ENCODE measurements at places on chromosomes 16 and 17.

DNA sequence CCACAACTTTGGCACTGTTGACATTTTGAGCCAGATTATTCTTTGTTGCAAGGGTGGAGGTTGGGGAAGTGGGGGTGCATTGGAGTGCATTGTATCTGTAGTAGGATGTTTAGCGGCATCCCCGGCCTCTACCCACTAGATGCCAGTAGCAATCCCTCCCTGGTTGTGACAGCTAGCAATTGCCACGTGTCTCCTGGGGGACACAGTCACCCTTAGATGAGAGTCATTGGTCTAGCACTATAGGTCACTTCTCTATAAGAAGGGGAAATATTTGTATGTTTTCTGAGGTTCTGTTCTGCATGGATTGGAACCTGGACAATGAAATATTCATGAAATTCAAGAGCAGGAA is 32.4 kb downstream of the MSI2 start:
- DNase-seq: no peak

GRCh38 chr16:82657239-82657638 is 30.5 kb downstream of the CDH13 start:
- DNase-seq: peak; percentile 85

DNA sequence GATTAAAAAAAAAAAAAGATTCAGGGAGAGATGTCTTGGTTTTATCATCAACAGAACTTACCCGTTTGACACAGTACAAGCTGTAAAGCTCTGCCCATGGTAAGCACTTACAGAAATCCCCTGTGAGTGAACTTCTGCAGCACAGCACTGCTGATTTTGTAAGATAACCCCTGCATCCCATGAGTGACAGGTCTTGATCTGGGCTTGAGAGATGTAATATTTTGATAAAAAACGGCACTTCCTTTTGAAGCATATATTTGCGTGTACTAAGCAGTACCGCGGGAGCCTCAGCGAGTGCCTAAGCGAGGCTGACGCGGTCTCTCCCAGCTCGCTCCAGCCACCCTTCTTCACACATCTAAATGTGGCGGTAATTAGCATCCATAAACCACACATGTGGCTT is 50.5 kb downstream of the IKZF3 start:
- DNase-seq: no peak

DNA sequence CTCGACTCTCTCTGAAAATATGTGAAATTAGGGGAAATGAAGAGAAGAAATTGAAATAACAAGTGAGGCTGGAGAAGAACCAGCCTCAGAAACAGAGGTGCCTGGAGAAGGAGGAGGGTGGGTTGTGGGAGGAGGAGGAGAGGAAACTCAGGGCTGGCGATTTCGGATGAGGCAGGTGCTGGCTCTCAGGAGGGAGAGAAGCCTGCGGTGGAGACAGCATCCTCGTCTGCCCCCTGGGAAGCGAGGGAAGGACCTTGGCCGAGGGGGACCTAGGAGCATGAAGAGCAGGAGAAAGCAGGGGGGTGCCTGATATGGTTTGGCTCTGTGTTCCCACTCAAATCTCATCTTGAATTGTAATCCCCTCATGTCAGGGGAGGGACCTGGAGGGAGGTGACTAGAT is 264.7 kb upstream of the TNRC6C start:
- no peak for DNase-seq

DNA sequence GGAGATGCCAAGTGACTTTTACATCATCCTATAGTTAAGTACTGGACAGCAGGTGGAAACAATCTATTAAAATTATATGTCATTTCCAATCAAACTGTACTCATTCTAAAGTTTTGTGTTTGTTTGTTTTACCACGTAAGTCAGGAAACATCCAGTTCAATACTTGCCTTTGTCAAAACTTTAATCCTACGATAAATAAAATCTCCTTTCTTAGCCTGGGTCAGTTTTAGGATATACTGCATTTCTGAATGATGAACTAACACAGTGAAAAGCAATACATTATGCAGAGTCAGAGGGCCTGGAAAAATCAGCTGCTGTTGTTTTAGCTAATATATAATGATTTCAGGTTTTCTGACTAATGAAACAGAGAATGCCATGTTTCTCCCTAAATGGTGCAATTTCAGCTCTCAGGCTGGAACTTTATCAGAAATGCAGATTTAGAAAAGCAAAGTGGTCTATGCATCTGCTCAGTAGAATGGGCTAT is 756.4 kb downstream of the CDH11 start:
- peak; percentile 56 for DNase-seq

- DNase-seq: no peak
Measured at GRCh38 chr17:58968426-58969061, 138.1 kb downstream of the TRIM37 start.

GRCh38 chr17:48003417-48004151 is 32.7 kb downstream of the CDK5RAP3 start:
- peak; percentile 46 for DNase-seq

GRCh38 chr17:80061421-80061820 is 25.0 kb downstream of the CCDC40 start:
- DNase-seq: no peak

GRCh38 chr16:4882000-4882632 is 34.8 kb downstream of the UBN1 start:
- DNase-seq: peak; percentile 56

GRCh38 chr16:20214401-20214800 is 112.9 kb downstream of the GP2 start:
- DNase-seq: no peak

DNA sequence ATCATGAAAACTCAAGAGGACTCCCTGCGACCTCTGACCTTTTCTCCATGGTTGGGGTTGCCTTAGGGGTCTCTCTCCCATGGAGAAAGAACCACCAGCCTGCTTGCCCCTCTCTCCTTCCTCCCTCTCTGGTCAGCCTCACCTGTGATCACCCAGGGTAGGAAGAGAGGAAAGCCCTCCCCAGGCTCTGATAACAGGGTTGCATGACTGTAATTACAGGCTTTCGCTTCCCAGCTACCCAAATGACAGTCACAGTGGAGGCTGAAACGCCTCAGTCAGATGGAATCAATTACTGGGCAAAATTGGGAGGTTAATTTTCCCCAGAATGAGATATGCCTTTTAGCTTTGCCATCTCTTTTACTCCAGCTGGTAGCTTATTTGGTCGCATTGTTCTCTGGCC is 265.8 kb upstream of the SOX9 start:
- no peak for DNase-seq

GRCh38 chr17:30366536-30366935 is 12.2 kb upstream of the CPD start:
- DNase-seq: no peak

GRCh38 chr17:72730077-72730476 is 362.4 kb downstream of the SLC39A11 start:
- DNase-seq: no peak

DNA sequence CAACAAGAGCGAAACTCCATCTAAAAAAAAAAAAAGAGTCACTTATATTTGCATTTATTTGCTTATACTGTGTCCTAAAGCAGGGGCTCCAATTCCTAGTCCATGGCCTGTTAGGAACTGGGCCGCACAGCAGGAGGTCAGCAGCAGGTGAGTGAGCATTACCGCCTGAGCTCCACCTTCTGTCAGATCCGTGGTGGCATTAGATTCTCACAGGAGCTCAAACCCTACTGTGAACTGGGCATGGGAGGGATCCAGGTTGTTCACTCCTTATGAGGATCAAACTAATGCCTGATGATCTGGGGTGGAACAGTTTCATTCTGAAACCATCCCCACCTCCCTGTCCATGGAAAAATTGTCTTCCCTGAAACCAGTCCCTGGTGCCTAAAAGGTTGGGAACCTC is 24.9 kb downstream of the ITGB3 start:
- no peak for DNase-seq

DNA sequence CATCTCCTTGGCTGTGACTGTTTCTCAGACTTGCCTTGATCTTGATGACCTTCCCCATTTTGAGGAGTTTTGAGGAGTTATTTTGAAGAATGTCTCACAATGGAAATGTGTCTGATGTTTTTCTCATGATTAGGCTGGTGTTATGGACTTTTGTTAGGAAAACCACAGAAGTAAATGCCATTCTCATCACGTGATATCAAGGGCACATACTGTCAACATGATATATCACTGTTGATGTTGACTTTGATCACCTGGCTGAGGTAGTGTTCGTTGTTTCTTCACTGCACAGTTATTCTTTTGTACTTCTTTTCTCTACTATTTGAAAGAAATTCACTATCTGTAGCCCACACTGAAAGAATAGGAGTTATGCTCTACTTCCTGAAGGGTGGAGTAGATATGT is 194.7 kb upstream of the MPHOSPH6 start:
- no peak for DNase-seq

GRCh38 chr16:67931712-67932461 is at the start of gene CTRL:
Gene CTRL (minus strand): TSS chr16:67931862. CDS start chr16:67931852, 10 bp downstream.
- DNase-seq: no peak

DNA sequence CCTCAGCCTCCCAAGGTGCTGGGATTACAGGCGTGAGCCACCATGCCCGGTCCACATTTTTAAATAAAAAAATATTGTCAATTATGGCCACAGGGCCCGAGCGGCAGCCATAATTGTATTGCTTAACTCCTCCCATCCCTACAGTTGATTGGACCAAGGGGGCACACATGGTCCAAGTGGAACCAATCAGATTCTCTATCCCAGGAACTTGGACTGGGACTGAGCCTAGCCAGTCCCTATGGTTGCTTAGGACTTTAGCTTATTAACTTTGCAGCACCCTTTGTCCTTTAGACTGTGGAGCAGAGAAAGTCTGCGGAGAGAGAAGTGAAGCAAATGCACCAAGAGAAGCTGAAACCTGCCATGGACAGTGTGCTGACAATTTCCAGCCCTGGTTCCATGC is 5.5 kb upstream of the RDM1 start:
- DNase-seq: no peak

DNA sequence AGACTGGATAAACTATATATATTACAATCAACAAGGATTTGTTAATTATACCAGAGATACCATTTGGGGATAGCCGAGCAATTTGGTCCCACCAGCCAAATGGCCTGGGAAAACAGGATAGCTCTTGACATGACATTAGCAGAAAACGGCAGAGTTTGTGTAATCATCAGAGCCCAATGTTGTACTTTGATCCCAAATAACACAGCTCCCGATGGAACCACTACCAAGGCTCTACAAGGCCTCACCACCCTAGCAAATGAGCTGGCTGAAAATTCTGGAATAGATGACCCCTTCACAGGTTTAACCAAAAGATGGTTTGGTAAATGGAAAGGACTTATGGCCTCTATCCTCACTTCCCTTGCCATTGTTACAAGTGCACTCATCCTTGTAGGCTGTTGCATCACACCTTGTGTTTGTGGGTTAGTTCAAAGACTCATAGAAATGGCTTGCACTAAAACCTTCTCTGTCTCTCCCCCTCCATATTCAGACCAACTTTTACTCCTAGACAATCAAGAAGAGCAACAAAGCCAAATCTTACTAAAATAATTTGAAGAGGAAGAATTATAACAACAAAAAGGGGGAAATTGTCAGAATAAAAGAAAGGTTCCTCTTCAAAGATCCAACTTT is 9.5 kb downstream of the TXNL4B start:
- DNase-seq: no peak

All from fibroblast of skin of right quadriceps (primary cell).